ENCODE measurements at places on chromosomes 3 and 15.

GRCh38 chr15:63233667-63234423, 43.6 kb upstream of the APH1B start:
- no peak for DNase-seq

DNA sequence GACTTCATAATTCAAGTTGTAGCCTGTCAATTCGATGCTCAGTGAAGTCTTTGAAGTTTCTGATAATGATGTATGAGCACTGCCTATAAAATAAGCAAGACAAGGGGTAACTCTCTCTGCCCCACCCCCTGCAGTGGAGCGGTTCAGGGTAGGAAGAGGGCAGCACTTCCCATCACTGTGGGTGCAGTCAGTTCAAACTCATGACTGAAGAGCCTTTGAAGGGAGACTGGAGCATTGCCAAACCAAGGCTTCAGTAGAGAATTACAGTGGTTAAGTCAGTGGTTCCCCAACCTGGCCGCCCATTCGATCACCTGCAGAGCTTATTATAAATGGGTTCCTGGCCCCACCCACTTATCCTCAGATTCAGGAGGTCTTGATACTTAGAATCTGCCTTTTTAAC, 190.6 kb downstream of the SHQ1 start:
- DNase-seq = no peak

GRCh38 chr15:88393719-88394519, 73.3 kb downstream of the MRPL46 start:
- DNase-seq = no peak

DNA sequence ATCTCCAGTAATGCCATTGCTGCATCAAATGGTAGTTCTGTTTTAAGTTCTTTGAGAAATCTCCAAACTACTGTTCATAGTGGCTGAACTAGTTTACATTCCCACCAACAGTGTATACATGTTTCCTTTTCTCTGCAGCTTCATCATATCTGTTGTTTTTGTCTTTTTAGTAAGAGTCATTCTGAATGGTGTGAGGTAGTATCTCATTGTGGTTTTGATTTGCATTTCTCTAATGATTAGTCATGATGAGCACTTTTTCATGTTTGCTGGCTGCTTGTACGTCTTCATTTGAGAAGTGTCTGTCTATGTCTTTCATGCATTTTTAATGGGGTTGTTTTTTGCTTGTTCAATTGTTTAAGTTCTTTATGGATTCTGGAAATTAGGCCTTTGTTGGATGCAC, 10.2 kb upstream of the GCSAM start:
- DNase-seq = no peak

- DNase-seq = no peak
These were observed 13.8 kb downstream of the CRYGS start for GRCh38 chr3:186530415-186530814.

DNA sequence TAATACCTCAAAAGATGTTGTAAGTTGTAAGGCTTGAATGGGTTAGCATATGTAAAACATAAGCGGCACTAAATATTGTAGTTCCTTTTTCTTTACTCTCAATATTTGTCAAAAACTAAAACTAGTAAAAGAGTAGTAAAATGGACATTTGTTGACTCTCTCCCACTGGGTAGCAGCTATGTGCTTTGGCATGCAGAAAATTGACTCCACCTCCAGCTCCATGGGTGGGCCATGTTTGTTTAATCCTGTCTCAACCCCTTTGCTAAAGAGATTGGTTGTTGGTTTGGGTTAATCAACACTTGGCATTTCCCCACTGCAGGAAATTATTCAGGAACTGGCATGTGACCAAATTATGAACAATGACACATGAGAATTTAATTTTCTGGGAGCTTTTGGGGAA, 114.8 kb downstream of the EOMES start:
- no peak for DNase-seq

- DNase-seq = peak; percentile 80
These were observed 88.7 kb downstream of the GABRG3 start for GRCh38 chr15:27059610-27060202.

- no peak for DNase-seq
These were observed 406.5 kb upstream of the ARHGEF26 start for GRCh38 chr3:153714588-153715290.

DNA sequence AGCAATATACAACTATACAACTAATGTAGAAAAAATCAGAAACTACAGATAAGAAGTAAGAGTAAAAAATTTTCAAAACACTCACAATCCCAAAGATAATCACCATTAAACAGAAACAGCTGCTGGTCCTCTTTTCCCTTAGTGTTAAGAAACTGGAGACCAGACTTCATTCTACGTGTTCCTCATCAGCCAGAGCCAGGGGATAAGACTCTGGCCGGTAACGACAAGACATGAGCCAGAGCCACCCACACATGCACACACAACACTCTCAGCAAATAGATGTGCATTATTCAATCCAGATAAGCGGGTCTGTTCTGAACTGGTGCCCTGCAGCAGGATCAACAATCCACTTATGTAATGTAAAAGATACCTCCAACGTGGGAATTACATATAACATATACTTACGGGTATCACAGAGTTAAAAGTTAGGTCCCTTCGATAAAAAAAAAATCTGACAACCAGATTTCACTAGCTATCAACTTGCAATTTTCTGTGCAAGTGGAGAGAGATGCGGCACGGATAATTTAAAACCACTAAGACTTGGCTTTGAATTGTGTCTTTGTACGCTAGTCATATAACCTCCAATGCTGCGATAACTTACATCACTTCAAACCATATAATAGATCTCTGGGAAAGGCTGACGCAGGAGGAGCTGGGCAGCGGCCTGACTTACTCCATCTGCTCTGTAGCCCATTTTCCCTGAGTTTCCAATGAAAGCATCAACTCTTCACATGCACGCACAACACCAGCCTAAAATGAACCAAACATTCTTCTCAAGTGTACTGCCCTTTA, 17.8 kb downstream of the PRICKLE2 start:
- no peak for DNase-seq

- no peak for DNase-seq
These were observed 638 bp downstream of the WDR5B start for GRCh38 chr3:122415104-122415744.

DNA sequence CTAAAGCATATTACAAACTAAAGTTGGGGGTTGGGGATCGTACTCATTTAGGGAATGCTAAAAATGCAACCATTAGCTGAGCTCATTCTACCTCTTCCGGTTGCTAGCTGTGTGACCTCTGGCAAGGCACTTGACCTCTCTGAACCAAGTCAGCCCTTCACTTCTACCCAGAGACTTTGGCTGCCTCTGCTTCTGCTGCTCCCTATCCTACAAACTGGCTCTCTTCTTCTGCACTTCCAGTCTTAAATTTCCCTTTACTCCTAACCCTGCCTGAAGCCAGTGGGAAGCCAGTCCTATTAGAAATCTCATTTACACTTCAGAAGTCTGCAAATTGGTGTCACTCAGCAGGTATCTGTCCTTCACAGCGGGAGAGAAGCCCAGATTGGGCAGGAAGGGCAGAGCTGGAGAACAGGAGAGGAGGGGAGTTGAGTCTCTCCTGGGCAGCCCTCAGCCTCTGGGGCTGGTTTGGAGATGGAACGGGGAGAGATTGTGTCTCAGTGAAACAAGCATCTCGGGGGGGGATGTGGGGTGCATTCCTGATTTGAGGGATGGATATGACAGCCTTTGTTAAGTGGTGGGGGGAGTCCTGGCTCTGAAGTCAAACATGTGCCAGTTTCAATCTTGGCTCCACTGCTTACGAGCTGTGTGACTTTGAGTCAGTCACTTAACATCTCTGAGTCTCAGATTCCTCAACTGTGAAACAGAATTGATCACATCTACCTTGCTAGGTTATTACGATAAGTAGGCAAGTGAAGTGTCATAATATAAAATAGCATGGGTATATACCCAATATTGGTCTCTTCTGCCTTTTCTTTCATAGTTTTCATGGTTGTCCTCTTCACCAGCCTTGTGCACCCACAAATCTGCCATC, 7.8 kb upstream of the AEN start:
- DNase-seq = no peak

DNA sequence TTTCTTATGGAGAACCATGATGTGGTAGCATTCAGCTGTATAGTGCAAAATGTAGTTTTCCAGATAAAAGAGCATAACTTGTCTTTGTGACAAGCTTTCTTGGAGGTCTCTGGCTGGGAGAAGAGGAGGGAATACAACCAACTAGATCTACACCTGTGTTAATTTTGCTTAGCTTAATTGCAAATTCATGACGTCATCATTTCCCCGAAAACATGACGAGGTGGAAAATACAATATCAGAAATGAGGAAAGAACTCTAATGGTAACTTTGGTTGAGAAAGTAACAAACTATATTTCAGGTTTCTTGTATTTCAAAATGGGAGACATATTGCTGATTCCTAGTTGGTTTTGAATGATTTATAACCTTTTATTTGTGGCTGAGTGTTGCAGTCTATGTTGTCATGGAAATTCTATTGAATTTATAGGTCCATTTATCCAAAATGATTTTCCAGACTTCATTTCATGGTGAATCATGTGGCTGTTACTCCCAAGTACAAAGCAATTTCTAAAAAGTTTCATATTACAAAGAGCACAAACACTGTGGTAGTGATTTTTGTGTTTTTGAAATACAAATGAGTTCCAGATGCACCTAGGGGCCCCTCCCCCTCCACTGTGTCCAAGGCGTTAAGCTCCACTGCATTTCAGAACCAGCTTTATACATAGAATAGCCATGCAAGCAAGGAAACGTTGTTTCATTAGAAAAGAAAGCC, 307.2 kb downstream of the FEZF2 start:
- DNase-seq = no peak

DNA sequence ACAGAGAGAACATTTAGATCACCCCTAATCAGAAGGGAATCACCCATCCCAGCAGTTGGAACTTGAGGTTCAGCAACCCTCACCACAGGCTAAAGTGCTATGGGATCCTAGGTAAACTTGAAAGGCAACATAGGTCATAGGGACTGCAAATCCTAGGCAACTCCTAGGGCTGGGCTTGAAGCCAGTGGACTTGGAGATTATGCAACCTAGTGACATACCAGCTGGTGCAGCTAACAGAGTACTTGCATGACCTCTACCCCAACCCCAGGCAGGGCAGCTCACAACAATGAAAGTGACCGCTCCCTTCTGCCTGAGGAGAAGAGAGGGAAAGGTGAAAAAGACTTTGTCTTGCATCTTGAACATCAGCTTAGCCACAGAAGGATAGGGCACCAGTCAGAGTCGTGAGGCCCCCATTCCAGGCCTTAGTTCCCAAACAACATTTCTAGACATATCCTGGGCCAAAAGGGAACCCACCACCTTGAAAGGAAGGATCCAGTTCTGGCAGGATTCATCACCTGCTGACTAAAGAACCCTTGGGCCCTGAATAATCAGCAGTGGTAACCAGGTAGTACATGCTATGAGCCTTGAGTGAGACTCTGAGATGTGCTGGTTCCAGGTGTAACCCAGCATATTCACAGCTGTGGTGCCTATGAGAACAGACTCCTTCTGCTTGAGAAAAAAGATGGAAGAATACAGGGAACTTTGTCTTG, 37.6 kb upstream of the FBN1 start:
- no peak for DNase-seq

DNA sequence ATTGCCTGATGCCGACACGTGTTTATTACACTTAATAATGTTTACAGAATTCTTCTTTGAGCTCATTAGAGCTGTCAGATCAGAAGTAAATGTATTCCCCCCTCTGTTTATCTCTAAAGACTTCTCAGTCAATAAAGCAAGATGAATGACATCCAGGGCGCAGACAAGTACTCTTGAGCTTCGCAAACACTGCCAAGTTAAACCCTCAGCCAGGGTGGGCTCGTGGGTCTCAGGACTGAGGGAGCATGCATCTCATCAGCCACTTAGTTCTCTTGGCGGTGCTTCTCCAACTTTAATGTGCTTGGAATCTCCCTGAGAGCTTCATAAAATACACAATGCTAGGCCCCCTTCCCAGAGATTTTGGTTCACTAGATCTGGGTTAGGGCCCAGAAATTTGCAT, 333.9 kb upstream of the THRB start:
- no peak for DNase-seq

DNA sequence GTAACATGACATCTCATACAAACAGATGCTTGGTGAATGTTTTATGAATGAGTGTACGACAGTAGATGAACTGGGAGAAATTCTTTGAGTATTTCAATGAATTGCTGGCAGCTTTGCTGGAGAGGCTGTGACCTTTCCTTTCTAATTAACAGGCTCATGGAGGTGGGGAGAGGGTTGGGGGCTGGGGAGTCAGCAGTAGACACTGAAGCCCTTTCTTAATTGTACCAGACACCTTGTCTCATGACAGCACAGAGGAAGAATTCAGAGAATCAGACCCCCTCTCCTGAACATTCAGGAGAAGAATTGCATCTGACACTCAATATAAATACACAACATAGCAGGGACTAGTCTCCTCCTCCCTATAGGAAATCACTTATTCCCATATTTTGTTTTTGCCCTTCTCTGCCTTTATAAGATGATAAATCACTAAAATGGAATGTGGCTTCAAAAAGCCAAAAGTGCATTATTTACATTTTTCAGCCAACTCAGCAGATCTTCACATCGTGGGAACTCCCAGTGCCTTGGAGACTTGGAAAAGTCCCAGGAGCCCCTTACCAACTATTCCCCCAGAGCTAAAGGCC, 66.2 kb upstream of the TPM1 start:
- DNase-seq = no peak

DNA sequence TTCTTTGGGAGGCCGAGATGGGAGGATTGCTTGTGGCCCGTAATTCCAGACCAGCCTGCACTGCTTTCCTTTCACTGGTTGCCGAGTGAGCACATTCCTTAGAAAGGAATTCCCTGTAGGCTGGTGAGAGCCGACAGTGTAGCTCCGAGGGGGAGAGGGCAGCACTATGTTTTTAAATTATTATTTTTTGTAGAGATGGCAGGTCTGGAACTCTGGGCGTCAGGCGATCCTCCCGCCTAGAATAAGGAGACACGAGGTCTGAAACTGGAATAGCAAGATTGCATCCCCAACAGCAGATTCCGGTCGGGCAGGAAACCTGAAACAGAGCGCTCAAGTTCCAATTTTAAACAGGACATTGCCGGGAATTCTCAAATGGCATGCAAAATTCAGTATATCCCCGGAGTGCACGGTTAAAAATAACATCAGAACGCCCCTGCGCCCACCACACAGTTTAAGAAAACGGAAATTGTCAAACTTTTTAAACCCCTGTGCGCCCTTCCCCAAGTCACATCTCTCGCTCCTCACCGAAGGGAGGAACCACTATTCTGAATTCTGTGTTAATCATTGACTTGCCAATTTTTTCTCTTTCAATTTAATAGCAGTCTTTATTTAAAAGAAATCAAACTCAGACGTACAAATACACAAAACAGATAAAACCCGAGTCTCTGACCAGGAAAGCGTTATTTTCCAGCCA, 643 bp upstream of the RNU5B-1 start:
- DNase-seq = peak; percentile 82

DNA sequence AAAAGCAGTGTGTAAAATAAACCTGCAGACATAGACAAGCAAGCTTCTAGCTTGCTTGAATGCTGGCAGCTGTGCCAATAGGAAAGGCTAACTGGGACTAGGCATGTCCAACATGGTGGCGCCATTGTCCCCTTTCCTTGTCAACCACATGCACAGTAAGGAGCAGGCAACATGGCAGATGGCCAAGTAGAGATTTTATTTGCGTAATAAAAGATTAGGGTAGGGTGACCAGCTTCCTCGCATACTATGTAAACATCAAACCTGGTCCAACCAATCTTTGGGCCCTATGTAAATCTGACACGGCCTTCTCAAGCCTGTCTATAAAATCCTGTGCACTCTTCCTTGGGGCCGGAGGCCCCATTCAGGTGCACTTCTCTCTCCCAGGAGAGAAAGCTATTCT, 575.4 kb upstream of the GOLIM4 start:
- DNase-seq = no peak

- DNase-seq = no peak
These were observed 824 bp upstream of the CILP start for GRCh38 chr15:65212097-65212496.

GRCh38 chr3:7382293-7383010, 521.5 kb downstream of the GRM7 start:
- no peak for DNase-seq

- DNase-seq = no peak
These were observed 72.5 kb downstream of the OPA1 start for GRCh38 chr3:193665370-193665989.
